ENCODE measurements at places on chromosomes 2 and 18.

- DNase-seq = no peak
Observed at GRCh38 chr2:25740810-25741381, 67.5 kb upstream of the DTNB start.

DNA sequence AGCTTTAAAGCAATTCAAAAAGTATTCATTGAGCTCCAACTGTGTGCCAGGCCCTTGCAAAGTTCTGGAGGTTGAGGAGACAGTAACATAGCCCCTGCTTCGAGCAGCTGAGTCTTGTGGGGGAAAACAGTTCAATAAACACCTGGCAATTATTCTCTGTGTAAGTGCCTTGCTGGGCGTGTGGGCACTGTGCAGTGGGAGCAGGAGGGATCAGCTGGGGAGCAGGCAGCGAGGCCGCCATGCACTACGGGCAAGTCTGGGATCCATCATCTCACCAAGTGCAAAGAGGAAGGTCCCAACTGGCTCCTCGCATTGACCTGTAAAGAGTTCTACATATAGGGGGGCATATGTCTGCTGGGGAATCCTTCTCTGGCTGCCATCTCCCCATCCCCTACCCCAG is 342.2 kb upstream of the HS6ST1 start:
- DNase-seq = no peak

DNA sequence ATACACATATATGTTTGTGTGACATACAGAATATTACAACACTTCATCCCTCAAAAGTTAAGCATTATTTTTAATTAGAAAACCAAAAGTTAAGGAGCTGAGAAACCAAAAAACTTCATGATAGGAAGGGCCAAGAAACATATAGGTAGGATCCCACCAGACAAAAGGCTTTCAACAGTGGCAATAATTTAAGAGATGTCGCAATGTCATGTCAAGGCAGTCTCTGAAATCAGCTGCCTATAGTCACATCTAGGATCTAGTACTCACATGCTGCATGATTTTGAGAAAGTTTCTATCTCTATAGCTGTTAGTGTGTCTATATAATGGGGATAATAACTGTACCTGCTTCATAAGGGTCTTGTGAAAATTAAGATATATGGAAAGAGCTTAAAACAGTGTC is 72.7 kb downstream of the SPIRE1 start:
- no peak for DNase-seq

GRCh38 chr2:23426263-23426905 is 41.4 kb downstream of the KLHL29 start:
- no peak for DNase-seq

DNA sequence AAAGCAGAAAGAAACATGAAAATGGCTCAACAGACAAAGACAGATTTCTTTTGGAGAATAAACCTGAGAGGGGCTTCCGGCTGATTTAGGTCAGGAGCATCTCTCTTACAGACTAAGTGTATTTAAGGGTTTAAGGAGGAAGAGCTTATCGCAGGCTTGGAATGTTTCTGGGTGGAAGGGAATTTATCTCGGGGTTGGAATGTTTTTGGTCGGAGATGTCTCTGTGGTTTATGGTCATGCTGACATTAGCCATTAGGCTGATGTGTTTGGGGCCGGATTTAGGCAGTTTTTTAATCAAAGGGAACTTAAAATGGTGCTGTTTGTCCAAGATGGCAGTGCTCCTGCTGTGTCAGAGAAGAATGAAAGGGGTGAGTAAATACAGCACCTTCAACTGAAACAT is 14.4 kb upstream of the PSMA8 start:
- DNase-seq = no peak

DNA sequence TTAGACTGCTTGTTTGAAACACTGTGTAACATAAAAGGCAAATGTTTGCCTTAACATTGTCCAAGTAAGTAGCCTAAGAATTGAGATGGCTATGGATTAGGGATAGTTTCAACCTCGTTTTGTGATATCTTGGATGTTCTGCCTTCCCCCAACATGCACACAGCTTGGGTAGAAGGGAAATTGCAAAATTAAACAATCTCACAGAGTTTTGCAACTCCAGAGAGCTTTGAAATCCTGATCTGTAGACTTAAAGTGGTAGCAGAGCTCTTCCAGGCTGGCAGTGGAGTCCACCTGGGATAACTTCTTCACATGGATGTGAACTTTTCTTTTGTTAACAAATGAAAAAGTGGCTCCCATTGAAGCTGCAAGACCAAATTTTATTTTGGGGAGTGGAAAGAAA is 59.6 kb downstream of the CHRNA1 start:
- no peak for DNase-seq

- DNase-seq = no peak
Observed at GRCh38 chr2:116922414-116922813, 892.1 kb upstream of the DDX18 start.

DNA sequence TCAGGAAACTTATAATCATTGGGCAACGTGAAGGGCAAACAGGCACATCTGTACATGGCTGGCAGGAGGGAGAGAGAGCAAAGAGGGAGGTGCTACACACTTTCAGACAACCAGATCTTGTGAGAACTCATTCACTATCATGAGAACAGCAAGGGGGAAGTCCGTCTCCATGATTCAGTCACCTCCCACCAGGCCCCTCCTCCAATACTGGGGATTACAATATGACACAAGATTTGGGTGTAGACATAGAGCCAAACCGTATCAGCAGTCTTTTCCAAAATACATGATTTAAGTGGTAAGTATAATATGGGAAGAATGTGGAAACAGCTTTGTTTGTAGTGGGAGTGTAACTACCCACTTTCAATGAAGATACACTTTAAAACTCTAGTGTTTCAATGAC is 65.0 kb downstream of the EPB41L5 start:
- no peak for DNase-seq

DNA sequence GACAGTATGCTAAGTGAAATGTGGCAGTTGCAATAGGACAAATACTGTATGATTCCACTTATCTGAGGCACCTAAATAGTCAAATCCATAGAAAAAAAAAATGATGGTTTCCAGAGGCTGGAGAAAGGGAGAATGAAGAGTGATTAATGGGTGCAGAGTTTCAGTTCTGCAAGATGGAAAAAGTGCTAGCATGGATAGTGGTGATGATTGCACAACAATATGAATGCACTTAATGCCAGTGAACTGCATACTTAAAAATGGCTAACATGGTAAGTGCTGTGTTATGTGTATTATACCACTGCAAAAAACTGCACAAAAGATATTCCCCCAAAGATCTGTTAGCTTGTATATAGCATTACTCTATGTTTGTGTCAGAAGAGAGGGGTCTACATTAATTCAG is 185.4 kb downstream of the INHBB start:
- no peak for DNase-seq

DNA sequence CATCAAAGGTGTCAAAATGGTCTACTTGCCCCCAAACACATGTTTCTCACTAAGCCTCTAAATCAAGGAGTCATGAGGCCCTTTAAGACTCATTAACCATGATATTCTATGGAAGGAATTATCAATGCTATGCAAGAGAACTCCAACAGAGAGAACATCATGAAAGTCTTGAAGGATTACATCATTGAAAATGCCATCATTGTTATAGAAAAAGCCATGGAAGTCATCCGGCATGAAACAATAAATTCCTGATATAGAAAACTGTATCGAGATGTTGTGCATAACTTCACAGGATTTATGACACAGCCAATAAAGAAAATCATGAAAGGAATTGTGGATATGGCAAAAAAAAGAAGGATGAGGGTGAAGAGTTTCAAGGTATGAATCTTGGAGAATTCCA is 1363.6 kb upstream of the CDH2 start:
- no peak for DNase-seq

DNA sequence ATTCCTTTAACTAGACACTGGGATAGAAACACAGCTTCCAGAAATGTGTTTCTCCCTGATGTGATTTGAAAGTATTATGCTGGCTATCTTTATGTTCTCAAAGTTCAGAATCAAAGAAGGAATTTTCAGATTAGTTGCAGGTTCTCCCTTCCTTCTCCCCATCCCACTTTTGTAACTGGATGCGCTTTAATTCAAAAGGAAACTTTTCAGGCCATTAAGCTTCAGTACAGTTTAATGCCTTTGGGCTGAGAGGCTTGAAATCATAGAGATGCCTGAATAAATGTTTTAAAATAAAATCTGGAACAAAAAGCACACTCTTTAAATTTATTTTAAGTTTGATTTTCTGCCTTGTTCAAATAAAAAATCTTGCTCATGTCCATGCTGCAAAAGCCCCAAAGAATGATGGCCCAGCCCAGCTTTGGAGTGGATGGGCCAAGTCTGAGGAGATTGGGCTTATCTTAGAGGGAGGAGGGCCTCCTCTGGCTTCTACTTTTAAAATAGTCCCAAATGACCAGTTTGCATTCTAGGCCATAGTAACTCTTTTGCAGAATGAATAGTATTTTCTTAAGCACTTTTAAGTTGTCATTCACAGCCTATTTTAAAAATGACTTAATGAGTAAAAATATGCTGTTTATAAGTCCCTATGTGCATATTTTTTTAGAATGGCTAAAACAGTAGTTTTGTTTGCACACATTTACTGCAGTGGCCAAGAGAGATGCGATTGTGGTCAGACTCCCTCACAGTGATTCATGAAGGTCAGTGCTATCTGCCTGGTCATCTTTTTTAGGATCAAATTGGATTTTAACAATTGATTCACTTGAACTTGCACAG is 129.2 kb downstream of the MTX2 start:
- DNase-seq = no peak

GRCh38 chr2:53568469-53568868 is 199.1 kb upstream of the CHAC2 start:
- DNase-seq = no peak

- DNase-seq = no peak
Observed at GRCh38 chr2:217086038-217086522, 226.2 kb upstream of the TNP1 start.

- no peak for DNase-seq
Observed at GRCh38 chr18:11978956-11979355, 2.4 kb upstream of the IMPA2 start.

GRCh38 chr18:55365342-55365741 is 222.7 kb downstream of the TCF4 start:
- DNase-seq = no peak

GRCh38 chr2:239379641-239380170 is 21.1 kb downstream of the HDAC4 start:
- DNase-seq = no peak

DNA sequence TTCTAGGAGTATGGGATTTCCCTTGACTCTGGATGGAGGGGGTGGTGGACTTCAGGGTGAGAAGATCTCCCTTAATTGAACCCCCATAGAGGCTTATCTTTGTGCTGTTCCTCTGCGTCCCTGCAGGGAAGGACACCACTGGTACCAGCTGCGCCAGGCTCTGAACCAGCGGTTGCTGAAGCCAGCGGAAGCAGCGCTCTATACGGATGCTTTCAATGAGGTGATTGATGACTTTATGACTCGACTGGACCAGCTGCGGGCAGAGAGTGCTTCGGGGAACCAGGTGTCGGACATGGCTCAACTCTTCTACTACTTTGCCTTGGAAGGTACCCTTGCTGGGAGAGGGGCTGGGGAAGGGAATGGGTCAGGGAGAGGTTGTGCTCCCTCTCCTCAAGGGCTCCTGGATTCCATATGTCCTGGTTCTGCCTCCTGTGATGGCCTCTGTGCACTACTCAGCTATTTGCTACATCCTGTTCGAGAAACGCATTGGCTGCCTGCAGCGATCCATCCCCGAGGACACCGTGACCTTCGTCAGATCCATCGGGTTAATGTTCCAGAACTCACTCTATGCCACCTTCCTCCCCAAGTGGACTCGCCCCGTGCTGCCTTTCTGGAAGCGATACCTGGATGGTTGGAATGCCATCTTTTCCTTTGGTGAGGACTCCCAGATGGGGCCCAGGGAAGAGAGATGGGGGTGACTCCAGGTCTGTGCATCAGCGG is 19.3 kb downstream of the PRKAG3 start:
- no peak for DNase-seq

DNA sequence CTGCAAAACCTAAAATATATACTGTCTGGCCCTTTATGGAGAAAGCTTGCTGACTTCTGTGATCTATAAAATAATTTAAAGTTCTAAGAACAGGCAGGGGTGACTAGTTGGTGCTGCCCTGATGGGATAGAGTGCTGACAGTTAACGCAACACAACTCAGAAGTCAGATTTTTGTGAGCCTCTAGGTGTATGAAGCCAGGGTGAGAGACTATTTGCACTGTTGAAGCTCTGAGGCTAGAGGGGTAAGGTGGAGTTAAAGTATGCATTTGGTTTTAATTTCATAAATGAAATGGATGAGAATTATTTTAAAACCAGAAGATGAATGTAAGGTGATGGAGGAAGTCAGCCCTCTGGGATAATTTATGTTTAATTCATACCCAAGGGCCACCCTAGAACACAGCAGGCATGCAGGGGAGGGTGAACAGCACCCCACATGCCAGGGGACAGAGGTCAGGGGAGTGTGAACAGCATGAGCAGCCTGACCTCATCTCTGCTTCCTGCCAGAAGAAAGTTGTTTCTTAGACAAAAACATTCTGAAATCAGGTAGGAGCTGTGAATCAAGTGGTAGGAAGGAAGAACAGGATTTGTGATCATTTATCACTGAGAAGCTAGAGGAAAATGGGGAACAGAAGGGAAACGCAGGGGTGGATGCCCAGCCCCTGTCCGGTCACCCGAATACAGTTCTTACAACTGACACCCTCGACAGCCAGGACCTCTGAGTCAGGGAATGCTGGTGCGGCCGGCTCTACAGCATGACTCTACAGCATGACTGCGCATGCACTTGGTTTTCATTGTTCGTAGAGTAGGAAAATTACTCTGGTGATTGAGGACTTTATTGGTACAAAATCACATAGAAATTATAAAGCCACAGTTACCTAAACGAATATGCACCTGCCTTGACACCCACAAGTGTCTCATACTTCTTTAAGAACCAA is 93.1 kb downstream of the MBP start:
- no peak for DNase-seq

All from small intestine (tissue), 16 donors.